ENCODE measurements at places on chromosomes 5 and 9.
A peak's percentile ranks its signal among the peaks of the same experiment; 100 is the strongest.

DNA sequence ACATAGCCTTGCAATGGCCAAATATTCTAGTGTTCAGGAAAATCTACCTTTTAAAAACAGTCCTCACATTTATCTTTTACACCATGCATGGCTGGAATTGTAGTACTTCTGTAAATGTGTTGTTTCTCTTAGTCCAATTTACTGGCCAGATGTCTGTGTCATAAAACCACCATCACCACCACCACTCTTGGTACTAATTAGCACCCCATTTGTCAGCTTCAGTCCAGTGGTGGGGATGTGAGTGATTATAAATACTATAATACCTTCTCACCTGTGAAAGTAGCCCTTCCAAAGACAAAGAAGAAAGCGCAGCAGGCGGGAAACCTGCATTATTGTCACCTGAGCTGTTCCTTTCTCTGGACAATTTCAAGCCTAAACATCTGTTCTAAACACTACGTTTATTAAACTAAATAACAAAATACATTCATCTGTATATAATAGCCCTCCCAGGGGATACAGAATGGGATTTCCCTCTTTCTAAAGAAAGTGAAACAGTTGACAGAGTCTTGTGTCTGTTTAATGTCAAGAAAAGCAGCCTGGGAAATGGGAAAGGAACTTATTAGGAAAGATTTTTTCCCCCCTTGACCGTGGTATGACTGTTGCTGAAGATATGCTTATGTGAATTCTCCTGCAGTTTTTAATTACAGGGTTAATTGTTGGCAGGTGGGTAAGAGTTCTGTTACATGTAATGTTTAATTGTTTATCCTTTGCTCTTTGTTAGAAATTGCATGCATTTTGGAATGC is 144.5 kb upstream of the NUDT12 start:
- DNase-seq = no peak

- peak; percentile 55 for DNase-seq
Measured at GRCh38 chr5:43661102-43661501, 58.1 kb downstream of the NNT start.

DNA sequence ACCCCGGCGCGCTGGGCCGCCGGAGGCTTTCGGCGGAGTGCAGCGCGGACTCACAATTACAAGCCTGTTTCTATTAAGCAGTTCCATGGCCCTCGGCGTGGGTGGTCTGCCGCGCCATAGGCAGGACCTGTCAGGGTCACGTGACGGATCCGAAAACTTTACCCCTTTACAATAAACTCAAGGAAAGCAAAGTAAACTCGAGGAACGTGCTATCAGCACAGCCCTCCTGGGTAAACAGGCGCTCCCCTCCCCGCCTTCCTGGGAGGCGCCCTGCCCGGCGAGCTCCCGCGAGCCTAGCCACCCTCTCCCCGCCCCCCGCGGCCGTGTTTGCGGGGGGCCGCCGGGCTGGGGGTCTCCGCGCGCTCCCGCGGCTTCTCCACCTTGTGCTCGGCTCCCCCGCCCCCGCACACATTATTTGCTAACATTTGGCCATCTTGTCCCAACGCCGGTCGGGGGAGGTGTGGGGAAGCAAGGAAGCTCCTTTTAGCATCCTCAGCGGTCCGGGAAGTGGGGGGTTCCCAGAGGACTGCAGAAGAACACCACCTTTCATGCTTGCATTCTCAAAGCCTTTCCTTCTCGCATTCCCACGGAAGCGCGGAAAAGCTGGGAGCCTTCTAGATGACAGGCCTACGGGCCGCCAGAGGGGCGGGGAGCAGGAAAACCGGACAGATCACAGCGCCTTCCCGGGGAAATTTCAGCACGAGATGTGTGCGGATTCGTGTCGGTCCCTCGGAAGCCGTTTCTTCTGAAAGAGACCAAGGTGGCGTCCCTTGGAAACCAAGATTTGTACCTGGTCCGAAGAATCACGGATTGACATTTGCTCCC is at the start of gene PTCH1:
TSS of gene PTCH1 (minus strand) at position 238 of the 825 bp plus-strand sequence.
- DNase-seq = no peak

DNA sequence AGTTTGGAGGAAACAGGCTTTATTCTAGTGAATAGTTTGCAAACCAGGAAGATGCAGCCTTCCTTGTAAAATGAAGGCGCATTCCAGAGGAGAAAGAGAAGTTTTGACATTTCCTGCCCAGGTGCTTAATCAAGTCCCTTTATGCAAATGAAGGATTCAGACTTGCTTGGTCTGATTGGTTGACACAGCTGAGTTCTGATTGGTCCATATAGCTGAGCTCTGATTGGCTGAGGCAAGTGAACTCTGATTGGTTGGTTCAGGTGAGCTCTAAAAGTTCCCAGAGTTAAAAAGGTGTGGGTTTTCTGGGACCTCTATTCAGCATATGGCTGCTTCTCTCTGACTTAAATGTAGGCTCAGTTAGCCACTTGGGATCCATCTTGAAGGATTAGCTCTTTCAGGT is 151.0 kb downstream of the CACNA1B start:
- DNase-seq = peak; percentile 8

DNA sequence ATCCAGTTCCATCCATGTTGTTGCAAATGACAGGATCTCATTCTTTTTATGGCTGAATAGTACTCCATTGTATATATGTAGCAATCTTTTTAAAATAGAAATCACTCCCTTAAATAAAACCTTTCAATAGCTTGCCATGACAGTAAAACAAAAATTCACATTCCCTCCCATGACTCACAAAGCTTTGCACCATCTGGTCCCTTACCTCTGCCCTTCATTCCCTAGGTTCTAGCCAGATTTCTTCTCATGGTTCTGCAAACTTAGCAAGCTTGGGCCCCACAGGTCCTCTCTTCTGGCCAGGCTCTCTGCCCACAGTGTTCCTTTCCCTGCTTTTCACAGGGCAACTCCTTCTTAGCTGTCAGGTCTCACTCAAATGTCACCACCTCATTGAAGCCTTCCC is 4.3 kb upstream of the SPOCK1 start:
- no peak for DNase-seq

- DNase-seq = no peak
Measured at GRCh38 chr5:110807169-110807568, 68.4 kb downstream of the SLC25A46 start.

DNA sequence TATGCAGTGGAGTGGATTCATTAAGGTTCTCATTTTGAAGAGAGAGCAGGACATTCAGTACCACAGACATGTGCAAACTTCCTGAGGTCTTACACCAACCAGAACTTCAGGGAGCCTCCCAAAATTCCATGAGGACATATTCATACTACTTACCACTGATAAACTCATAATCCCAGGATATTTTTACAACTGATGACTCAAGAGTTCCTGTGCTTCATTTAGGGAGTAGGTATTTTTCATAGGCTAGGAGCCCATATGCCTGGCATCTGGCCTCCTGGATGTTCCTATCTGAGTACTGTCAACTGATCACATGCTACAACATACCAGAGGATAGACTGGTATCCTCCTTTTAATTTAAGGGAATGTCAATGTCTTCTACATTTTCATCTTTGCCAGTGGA is 578.0 kb downstream of the EFNA5 start:
- DNase-seq = no peak

DNA sequence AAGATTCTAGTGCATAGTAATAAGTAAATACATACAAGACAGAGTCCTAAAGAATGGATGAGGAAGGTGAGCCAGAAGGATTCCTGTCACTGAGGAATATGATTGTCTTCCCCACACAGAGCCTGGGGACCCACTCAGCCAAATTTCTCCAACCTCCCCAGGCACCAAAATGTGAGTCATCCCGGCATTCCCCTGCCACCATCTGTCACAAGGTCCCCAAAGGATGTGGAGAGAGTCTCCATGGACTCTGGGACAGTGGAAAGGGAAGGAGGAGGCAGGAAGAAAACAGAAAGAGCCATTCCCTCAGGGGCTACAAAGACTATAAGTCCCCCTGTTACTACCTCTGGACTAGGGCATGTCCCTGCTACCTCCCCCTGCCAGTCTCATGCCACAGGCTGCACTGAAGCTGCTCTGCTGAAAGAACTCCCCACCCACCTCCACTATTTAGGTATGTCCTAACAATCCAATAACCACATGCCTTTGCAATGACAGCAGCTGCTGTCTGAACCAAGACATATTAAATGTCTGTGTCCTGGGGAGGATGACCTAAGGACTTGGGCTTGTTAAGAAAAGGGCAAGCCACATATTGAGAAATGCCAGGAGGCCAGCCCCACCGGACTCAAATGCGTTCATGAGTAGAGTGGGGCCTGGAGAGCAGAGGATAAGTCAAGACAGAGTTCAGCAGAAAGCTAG is 10.7 kb upstream of the OR5C1 start:
- no peak for DNase-seq

DNA sequence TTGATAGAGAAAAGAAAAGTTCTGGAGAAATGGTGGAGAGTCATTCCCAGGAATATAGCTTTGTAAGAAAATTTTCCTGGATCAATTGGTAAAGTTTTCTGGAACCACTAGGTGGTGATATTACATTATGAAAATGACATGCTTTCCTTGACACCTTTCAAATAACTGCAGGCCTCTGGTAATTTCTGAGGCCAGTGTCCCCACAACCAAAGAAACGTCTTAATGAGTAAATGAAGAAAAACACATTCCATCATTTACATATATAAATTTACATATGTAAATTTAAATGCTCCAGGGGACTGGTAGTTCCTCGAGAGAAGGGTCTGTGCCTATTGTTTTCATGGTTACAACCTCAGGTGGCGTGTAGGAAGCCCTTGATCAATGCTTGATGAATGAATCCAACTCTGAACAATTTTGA is 17.2 kb upstream of the RGS3 start:
- DNase-seq = peak; percentile 79

- DNase-seq = peak; percentile 5
Measured at GRCh38 chr5:39578887-39579497, 154.2 kb upstream of the DAB2 start.

DNA sequence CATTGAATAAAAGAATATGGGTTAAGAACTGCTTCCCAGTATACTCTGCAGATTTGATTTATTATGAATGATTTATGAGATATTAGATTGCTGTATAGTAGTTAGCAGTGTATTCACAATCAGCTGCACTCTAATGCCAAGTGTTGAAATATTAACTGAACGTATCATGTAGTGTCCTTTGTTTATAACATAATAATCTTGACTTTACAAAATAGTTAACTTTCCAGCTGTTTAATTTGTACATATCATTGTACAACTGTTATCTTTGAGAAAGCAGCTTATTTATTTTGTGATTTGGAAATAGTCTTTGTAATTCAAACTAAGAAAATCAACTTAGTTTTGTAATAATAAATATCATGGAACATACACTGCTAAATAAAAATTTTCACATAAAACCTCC is 219.5 kb downstream of the RANBP17 start:
- DNase-seq = no peak
